Stimulated activated CD8-positive, alpha-beta memory T cell treated with anti-CD3 and anti-CD28 coated beads, Interleukin-15, amount 100 ng/mL, for 1 hour (primary cell): ENCODE measurements at places on chromosomes 4 and X.

DNA sequence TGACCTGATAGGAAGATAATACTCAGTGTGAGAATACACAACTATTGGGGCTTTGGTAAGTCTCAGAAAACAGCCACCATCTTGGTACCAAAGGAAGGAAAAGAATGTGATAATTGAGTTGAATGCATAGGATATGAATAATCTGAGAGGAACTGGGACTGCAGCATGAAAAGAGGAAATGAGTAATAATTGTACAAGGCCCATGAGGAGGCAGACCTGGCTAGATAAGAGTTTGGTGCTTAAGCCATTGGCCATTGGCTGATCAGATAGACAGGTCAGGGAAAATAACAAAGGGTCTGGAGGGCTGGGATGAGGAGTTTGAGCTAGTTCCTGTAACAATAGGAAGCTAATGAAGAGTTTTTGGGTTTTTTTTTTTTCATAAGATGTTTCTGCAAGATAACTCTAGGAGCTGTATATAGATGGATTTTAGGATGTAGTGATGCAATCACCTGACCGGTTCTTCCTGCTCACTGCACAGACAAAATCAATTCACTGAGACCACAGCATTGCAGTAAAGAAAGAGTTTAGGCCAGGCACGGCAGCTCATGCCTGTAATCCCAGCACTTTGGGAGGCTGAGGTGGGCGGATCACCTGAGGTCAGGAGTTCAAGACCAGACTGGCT lies 5.3 kb upstream of the TRMT2B start:
- no peak for DNase-seq

GRCh38 chrX:24153178-24153795 lies 3.8 kb downstream of the ZFX start:
- no peak for DNase-seq

GRCh38 chr4:113645771-113646441 lies 115.6 kb downstream of the CAMK2D start:
- no peak for DNase-seq

DNA sequence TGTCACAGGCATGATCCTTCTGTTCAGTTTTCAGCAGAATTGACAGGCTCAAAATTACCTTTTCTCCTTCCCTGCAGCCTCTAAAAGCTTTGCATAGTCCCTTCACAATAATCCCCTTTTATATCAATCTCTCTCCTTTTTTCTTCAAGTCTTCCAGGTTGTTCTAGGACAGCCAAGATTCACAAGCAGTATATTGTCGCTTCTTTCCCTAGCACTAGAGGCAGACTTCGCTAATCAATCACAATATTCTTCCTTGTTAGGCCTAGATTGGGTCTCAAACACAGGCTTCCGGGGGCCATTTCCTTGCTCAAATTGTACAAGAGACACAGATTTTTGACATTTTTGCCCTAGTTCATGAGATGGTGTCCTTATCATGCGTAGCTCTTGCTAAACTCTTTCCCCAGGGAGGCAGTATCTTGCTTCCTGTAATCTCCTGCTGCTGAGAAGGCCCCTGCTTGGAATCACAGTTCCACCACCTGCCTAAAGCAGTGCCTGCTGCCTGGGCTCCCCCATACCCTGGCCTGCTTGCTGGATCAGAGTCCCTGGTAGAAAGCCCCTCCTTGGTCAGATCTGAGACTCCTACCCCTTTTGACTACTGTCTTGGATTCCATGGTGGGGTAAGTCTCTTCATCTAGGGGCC lies 57.3 kb downstream of the DMP1 start:
- no peak for DNase-seq

DNA sequence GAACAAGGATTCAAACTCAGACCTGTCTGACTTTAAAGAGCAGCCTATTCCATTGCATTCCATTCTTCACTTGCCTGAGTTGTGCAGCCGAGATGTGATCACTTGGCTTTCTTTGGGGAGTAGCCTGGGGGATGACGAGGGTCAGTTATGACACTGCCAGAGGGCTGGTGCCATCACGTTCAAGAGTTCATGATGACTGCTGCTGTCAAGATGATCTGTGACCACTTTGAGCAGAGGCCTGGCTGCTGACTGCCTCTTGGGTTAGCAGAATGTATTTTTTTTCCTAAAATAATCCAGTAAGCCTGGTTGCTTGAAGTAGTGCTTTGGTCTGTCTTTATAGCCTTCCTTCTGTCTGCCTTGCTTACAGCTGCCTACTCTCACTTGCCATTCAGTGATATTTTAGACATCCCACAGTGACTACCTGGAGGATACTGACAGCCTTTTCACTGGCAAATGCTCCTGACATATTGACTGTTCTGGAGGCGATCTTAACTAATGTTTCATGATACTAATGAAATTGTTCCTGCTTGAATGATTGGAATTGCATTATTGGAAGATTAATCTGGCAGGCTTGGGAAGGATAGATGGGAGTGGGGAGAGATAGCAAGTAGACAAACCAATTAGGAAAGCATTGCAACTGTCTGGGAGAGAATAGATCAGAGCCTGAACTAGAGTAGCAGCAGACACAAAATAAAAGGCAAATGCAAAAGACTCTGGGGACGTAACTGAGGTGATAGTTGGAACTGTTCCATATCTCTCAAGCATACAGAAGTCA lies 221.6 kb upstream of the LCORL start:
- DNase-seq, result no peak

GRCh38 chr4:32470087-32470585 lies 1750.0 kb downstream of the PCDH7 start:
- no peak for DNase-seq

DNA sequence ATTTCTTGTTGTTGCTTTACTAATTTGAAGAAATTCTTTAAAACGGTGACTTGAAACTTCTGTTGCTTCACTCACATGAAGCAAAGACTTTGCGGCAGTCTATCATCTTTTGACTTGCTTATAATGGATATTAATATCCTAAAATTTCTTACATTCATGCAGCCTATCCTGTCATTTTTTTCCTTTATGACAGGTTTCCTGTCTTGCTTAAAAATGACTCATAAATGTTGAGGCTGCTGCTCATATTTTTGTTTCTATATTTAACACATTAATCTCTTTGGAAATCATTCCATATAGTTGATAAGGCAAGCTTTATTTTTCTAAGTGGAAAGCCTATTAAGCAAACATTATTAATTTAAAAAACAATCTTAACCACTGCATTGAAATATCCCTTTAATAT lies 176.6 kb upstream of the GALNTL6 start:
- DNase-seq, result no peak

DNA sequence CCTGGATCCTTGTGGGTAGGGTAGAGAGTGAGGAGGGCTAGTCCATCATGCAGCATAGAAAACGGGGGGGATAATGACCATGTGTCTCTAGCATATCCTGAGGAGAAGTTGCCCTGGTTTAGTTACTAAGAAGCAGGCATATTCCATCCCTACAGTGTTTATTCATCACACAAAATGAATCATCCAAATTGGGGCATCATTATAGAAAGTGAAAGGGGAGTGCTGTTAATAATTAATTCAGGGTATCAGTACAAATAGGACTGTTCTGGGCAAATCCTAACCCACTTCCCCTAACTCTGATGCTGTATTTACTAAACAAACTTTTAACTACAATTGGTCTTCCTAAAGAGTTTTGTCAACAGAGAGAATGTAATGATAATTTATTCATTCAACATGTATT lies 281.1 kb upstream of the ARX start:
- no peak for DNase-seq

- no peak for DNase-seq
Observed at GRCh38 chr4:8681391-8681790, 88.8 kb downstream of the CPZ start.

GRCh38 chr4:125184116-125184515 lies 130.6 kb upstream of the FAT4 start:
- no peak for DNase-seq

- DNase-seq, result no peak
Observed at GRCh38 chr4:87356832-87357526, 34.0 kb downstream of the HSD17B11 start.

DNA sequence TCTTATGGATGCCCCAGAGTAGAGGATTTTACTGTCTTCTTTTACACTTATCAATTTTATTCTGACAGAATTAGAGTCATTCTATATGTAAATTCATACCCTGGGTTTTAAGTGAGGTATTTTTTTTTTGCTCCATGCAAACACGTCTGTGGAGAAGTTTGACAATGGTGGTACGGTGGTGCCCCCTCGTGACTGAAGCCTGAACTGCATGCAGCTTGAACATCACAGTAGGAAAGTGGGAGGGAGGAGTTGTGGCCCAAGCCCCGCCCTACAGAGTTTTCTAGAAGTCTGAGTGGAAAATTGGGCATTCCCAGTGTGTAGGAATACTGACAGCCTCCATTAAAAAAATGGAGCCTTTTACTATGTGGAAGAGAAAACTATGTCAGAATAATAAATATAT lies 73.3 kb upstream of the RAB40AL start:
- peak; percentile 70 for DNase-seq

- DNase-seq, result no peak
Observed at GRCh38 chrX:139204571-139204897, 326.0 kb upstream of the F9 start.

GRCh38 chr4:7191546-7192251 lies 639 bp upstream of the SORCS2 start:
- DNase-seq, result no peak

DNA sequence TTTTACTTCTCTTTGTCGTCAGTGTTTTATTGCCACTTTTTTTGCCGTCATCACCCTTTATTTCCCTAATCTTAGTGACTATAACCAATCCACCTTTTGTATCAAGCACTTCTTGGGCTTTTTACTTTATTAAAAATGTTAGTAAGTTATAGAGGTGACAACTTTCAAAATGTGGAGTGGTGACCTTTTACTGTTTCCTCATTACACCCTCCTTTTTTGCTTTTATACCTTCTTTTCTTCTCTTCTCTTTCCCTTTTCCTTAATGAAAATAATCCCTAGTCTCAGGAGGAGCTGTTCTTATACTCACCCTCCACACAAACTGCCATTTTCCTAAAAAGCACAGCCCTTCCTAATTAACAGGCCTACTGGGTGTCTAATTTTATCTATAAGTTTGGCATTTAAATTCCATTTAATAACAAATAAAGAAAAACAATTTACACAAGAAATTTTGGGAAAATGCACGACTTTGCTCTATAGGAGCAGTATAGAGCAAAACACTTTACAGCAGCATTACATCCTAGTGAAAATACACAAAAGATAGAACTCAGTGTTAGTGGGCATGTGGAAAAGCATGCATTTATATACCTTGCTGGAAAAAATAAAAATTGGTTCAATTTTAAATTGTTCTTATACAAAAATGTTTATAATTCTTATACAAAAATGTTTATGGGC lies 27.3 kb downstream of the BBS12 start:
- no peak for DNase-seq

DNA sequence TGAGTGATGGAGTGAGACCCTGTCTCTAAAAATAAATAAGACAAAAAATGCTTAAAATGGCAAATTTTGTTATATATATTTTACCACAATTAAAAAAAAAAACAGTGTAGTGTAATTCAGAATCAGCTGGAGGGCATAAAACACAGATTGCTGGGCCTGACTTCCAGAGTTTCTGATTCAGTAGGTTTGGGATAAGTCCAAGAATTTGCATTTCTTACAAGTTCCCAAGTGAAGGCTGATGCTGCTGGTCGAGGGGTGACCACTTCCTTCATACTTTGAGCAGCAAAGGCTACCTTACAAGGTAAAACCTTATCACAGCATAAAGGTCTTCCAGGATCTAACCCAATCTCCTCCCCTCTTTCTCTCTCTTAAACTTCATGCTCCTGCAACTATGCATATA lies 40.7 kb downstream of the KLHL8 start:
- DNase-seq, result no peak

DNA sequence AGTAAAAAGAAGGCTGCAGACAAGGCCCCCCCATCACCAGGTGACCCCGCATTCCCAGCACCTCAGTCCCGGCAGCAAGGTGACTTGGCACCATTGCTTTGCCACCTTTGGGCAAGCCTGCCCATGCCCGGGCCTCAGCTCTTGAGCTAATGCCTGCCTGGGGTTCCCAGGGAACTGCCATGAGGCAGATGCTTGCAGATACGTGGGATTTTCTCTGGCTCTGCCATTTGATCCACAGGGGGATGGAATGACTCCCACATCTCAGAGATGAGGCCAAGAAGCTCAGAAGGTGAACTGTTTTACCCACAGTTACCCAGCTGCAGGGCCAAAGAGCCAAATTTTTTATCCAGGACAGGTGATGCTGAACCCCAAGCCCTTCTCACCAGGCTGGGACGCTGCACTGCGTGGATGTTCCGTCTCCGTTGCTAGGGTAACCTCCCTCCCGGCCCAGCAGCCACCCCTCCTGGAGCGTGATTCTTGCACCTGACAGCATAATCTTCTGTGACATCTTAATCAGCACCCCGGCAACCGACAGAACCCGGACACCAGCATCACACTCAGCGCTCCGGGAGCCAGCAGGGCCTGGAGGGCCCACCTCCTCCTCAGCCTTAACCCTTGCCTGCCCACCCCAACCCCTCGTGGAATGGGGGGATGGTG lies 15.7 kb upstream of the MSX1 start:
- DNase-seq, result no peak

DNA sequence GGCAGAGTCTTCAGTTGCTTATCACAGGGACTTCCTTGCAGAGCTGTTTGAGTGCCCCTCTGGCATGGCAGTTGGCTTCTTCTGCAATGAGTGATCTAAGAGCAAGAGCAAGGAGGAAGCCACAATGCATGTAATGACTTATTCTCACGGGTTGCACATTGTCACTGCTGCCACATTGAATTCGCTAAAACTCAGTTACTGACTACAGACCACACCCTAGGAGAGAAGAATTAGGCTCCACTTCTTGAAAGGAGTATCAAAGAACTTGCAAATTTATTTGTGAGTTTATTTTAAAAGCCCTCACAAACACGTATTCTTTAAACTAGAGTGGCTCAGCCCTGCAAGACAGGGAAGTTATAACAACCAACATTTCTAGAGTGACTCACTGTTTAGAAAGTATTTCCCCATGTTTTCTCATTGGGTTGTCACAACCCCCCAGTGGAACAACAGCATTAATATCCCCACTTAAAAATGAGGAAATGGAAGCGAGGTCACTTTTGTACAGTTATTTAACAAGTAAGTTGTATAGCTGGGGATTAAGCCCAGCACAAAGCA lies 32.4 kb upstream of the RBPJ start:
- no peak for DNase-seq

GRCh38 chr4:5921101-5921980 lies 28.5 kb upstream of the CRMP1 start:
- no peak for DNase-seq

DNA sequence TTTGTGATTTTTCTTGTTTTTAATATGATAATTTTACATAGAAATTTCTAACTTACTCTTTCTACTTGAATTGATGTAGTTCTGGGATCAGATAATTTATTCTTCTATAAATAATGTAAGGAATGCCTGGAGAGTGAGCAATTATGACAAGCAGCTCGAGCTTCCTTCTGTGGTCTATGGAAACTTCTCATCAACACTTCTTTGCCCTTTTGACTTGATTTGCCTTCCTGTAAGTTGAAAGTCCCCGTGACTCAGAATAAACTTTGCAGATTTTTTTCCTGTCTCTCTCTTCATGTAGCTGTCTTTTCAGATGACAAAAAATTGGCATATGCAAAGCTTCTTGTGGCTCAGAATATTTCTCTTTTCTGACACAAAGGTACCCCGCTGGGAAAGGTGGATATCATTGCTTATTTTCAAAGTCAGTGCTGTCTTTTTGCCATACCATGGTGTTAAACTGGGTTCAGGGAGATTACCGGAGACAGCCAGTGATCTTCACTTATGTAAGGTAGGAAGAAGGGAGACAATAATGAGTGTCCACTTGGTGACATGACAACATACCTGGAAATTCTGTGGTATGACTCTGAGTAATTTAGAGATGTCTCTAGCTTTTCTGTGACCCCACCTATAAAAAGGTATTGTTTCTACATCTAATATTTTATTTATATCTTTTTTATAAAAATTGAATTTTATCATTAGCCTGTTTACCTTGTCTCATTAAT lies 278.6 kb upstream of the GNPDA2 start:
- DNase-seq, result no peak
